ENCODE measurements at places on chromosomes 16 and 17.

- DNase-seq, result no peak
Observed at GRCh38 chr16:88923450-88923849, 53.6 kb downstream of the CBFA2T3 start.

GRCh38 chr17:41322094-41322902 lies 6.8 kb upstream of the KRTAP17-1 start:
- DNase-seq, result no peak

GRCh38 chr16:56629531-56629930 lies 2.9 kb upstream of the MT1M start:
- DNase-seq, result no peak

DNA sequence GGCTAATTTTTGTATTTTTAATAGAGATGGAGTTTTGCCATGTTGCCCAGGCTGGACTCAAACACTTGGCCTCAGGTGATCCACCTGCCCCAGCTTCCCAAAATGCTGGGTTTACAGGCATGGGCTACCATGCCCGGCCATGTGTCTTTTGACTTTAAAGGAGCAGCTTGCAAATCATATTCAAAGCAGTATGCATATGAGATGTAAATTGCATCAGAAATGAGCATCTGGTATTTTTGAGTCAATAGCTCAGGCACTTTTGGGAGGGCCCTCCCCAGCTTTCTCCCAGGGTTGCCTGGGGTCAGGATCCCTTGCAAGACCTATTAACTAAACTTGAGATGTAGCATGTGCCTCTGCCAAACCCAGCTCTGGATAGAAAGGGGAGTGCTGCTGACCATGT lies 21.5 kb downstream of the EPOP start:
- DNase-seq, result no peak

DNA sequence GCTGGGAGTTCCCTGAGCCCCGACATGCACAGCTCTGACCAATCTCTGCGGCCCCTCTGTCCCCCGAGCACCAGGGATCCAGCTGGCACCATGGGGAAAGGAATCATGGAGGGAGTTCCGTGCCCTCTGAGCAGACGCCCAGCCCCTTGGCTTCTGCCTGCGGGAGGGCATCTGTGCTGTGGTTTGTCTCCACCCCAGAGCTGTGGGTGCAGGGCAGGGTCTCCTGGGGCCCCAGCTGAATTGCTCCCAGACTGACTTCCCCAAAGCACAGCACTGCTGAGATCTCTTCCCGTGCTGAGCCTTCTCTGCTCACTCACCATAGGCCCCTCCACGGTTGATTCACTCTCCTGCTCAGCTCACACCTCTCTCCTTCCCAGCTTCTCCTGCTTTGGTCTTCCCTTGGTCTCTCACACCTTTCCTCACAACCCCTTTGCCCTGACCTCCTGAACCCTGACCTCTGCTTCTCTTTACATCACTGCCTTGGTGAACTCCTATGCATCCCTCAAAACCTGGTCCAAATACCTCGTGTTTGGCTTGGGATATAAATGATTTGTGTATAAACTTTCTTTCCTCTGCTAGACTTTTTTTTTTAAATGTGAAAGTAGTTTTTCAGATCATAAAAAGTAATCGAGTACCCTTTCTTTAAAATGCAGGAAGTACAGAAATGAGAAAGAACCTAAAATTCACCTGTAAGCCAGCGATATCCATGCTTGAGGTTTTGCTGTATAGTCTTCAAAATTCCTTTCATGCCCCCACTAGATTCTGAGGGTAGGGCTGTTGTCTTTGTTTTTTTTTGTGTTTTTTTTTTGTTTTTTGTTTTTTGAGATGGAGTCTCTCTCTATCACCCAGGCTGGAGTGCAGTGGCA lies 265.3 kb downstream of the SEC14L1 start:
- no peak for DNase-seq

GRCh38 chr17:72997559-72997958 lies 94.9 kb downstream of the SLC39A11 start:
- DNase-seq, result no peak

DNA sequence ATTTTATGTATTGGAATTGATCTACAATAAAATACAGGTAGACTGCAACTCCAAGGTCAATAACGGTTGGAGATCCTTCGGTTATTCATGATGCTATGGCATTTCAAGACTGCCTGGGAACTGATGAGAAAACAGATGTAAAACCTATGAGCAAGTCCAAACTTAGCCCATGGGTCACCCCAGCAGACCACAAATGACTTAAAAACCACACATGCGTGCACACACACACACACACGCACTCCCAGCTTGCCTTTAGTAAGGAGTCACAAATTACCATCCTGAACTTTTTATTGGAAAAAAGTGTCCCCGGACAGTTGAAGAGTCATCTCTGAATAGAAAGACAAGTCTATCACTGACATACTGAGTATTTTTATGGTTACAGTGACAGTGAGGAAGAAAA lies 26.7 kb downstream of the TRIM25 start:
- DNase-seq, result no peak

DNA sequence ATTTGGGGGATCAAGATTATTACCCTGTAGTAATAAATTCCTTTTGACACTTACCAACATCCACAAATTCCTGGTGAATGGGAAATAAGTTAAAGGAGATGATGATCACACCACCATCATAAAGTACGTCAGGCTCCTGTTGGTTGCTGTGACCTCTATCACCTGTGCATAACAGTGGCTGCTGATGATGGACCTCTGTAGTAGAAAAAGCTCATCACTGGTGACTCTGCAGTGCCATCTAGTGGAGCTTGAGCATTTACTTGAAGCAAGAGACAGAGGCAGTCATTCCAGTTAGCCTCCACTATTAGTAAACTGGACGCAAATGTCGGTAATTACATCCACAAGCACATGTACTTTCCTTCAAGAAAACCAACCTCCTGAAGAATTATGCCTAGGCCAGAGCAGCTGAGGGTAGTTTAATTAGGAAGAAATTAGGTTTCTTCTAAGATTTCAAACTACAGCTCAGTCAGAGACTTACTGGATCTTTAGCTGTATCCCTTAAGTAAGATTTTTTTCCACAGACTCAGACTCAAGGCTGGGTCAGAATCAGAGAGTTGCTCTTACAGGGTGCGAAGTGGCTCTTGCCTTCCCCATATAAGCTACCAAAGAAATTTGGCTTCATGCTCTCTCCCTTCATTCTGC lies 39.3 kb downstream of the CYB561 start:
- DNase-seq, result peak; percentile 75

GRCh38 chr17:66287911-66288310 lies 14.5 kb upstream of the PRKCA start:
- no peak for DNase-seq

DNA sequence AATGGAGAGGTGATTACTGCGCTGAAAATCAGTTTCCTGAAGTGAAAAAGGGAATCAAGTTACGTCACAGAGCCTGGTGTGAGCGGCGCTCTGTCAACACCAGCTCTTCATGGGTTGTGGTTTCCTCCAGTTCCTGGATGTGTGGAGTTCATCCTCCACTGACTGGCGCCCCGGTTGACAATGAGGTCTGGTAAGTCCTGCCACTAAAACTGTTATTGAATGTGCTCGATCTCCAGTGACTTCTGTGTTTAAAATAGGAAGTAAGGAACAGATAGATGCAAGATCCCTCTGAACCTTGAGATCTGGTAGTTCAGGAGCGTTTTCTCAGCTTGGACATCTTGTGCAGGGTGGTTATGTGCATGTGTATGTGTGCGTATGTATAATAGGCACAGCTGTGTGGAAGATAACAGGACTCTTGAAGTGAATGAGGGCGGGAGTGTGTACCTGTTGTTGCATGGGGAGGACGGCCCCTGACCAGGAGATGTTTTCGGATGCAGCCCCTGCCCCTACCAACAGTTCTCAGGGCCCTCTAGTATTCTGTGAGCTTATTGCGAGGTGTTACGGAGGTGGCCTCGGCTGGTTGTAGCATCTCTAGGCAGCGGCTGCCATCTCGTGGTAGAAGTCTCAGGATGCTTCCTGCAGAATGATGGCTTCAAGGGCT lies 22.0 kb upstream of the GOT2 start:
- DNase-seq, result peak; percentile 79

DNA sequence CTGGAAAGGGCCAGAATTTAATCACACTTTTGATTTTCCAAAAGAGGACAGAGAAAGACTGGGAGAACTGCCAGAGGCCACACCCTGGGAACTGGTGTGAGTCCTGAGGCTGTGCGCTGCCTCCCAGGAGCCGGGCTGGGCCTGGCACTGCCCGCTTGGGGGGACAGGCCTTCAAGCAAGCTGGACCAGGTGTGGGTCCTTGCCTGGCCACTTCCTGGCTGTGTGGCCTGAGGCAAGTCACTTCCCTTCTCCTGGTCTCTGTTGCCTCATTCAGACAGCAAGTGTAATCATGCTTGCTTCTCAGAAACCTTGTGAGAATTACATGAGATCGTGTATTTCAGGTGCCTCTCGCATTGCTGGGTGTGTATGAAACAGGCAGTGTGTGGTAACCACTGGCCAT lies 143.0 kb downstream of the SNX29 start:
- DNase-seq, result peak; percentile 46

- DNase-seq, result no peak
Observed at GRCh38 chr16:3651461-3652372, 2.8 kb upstream of the DNASE1 start.

DNA sequence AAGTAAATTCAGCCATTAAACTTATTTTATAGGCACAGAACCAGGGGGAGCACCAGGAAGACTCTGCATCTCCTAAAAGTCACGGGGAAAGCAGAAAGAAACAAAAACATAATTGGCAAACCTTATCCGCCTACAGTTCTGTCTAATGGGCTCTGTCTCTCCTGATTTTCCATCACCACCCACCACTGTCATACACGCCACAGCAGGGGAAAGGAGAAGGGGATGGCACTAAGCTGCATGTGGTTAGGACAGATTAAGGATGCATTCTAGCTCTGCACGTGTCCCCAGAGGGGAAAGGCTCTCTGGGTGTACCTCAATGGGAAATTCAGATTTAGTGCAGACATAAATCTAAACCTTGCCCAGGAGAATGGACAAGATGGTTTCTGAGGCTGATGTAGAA lies 359.8 kb downstream of the TMEM114 start:
- DNase-seq, result no peak

DNA sequence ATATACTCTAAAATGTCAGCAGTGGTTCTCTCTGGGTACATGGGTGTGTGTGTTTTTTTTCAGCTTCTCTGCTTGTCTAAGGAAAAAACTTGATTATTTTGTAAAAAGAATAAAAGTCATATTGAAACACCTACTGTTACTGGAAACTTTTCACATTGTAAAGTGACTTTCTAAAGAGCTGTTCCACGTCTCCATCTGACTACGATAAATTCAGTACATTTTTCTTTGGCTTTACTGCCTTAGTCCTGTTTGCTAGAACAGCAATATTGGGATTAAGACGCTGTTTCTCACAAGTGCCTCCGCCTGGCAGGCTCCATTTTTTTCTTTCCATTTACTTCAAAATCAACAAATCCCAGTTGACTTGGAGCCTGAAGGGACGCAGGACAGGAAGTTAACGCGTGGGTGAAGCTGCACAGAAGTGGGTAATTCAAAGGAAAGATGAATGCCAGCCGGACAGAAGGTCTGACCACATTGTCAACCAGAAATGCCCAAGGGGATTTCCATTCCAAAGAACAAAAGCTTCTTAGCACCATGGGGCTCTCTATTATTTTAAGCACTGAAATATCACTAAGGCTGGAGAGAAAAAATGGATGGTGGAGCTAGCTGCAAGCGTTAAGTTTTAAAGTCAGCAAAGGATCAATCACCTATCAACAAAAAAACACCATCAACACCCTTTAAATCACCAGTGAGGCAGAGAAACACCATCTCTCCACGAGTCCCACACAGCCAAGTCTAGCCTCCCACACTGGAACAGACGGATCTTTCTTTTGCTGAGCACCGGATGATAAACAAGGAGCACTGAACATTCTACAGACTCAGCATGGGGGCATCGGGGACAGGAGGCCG lies 8.4 kb downstream of the GLOD4 start:
- DNase-seq, result peak; percentile 51

DNA sequence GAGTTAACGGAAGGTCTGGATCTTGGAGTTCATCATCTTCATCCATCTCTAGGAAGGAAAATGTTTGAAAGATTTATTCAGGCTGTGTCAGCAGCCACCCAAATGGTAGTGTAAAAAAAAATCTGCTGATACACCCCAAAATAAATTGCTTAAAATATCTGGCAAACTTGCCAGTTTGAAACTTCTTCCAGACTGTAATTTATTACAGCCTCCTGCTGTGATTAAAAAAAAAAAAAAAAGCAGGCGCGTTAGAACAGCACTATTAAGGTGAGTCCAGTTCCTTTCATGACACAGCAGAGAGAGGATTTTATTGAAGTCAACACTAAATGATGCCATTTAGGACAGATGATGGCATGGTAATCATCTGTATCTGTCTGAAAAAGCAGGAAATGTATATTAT lies 140.6 kb upstream of the CORO6 start:
- no peak for DNase-seq

- no peak for DNase-seq
Observed at GRCh38 chr17:8142887-8143580, 9.2 kb downstream of the PER1 start.

DNA sequence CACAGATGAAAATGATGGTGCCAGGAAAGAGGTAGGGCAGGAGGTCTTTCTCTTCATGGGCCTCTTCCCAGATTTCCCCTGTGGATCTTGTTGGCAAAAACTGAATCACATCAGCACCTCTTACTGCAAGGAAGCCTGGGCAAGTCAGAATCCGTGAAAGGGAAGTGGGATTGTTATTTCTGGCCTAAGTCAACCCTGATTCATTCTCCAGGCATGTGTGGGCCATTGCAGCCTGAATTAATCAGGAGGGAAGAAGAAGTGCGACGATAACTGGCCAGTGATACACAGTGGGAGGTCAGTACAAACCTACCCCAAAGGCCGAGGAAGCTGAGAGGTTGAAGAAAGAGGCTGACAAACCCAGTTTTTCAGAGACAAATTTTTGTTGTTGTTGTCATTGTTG lies 17.9 kb upstream of the NSMCE1 start:
- no peak for DNase-seq

DNA sequence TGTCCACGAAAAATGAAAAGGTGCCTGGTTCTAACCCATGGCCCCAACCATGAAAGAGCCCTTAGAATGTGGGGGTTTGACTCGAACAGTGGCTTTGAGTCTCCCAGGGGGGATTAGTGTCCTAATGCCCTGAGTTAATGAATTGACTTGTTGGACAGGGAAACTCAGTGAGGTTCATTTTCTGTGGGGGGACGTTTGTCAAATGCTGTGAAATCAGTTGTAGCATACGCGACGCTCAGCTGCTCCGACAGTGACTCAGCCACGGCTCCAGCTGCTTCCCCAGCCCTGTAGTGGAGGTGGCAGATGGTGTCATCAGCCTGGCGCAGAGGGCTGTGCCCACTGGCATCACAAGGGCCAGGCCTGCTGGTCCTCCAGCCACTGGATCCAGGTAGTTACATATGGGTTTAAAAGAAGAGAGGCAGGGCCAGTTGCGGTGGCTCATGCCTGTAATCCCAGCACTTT lies 3.9 kb upstream of the TMEM235 start:
- DNase-seq, result no peak

- DNase-seq, result peak; percentile 76
Observed at GRCh38 chr17:39573447-39574298, 34.0 kb downstream of the NEUROD2 start.

- no peak for DNase-seq
Observed at GRCh38 chr17:79459003-79459655, 151.7 kb downstream of the RBFOX3 start.

DNA sequence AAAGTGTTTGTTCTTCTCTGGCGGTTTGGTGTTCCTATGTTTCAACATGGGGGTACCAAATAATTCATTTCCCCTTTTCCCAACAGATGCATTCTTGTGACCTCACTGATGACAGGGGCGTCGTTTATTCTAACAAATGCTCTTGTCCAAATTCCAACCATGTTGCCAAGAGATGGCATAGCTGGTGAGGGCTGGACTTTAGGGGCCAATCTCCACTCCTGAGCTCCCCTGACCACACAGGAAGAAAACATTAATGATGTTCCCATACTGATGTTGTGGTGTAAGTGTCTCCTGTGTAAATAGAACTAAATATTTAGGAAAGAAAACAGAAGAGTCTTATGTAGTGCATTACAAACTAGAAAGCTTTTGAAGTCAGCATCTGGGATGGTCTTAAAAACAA lies 431.6 kb downstream of the CDH13 start:
- DNase-seq, result no peak
